ENCODE measurements at places on chromosomes 7 and 10.
A peak's percentile ranks its signal among the peaks of the same experiment; 100 is the strongest.

DNA sequence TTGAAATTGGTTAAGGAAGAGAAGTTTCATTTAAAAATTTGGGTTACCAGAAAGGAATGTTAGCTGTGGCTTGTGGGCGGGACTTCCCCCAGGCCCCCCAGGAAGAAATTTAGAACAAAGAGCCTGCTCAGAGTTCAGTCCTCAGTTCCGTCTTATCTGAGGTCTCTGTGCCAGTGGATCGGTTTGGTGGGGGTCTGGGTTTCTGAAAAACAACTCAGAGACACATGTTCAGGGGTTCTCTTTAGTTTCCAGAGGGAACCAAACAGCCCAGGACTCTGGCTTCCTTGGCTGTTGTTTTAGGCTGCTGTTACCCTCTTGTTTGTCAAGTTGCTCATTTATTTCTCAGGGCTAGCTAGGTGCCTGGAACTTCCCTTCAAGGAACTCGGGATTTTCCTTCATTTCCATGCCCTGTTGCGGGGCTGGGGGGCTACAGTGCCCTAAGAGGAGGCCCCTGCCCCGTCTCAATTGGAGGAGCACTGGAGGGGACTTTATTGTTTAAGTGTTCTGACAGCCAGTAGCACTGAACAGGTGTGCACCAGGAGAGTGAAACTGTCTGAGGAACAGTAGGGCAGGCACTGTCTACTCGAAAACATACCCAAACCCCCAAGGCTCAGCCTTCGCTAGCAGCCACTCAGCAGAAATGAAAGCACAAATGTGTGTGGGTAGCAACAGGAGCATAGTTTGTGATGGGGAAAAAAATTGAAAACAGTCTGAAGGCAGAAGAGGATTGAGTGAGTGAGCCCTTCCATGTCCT, 59.9 kb downstream of the ALOX5 start:
- DNase-seq: no peak

DNA sequence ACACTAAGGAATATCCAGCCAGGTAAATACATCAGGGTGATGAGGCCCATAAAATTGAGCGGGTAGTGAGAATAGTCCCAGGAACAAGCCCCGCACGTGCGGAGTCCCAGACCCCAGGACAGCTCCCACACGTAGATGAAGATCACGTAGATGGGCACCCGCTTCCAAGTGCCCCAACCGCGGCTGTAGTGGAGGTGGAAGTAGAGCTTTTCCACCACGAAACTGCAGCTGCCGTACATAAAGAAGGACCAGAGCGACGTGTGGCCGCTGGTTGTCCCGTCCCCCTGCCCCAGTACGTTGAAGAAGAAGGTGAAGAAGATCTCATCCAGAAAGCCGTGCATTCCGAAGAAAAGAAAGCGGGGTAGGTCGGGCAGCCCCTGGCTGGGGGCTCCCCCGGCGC, 948 bp downstream of the TMEM229A start:
- DNase-seq: no peak

GRCh38 chr10:49171326-49172060, 16.7 kb downstream of the TMEM273 start:
- no peak for DNase-seq

GRCh38 chr10:79377557-79378382, 30.5 kb downstream of the PPIF start:
- no peak for DNase-seq

DNA sequence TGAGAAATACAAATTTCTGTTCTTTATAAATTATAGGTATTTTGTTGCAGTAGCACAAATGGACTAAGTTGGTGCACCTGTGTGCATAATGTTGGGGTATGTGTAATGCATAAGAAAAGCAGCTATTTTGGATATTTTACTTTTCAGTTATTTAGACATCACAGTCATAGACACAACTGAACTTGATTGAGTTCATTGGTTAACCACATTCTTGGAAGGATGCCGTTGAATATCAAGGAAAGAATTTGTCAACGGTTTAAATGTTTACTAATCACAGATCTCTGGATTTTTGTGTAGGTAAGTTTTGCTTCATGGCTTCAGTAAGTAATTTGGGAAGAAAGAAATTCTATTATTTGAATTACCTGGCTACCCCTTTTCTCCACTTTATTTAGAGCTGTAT, 4.1 kb downstream of the OTUD1 start:
- no peak for DNase-seq

- DNase-seq: no peak
These were observed 44.0 kb downstream of the COL13A1 start for GRCh38 chr10:69845574-69846292.

DNA sequence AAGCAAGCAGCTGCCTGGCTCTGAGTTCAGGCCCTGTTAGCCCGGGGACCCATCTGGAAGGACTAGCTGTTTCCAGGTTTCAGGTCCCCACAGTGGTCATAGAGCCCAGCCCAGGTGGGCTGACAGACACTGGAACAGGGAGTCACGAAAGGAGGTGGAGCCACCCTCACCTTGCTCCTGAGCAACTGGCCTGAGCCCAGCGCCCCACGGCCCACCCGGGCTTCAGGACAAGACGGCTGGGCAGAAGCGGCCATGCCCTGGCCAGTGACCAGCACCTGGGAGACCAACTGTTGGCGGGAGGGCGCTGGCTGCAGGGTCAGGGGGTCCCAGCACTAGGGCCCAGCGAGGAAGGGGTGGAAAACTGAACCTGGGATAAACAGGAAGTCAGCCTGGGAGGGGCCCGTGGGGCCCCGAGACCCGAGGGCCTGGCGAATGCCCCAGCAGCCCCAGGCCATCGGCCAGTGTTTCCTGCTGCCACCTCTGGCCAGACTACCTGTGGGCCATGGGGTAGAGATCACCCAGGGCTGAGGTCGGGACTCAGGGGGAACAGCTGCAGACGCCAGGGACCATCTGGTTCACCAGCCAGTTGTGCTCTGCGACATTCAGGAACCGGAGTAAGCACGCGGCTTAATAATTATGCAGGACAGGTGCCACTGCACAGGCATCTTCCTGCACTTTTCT, 282.1 kb upstream of the PPP2R2D start:
- DNase-seq: no peak

- DNase-seq: no peak
These were observed 12.7 kb downstream of the MMP21 start for GRCh38 chr10:125762692-125763648.

GRCh38 chr7:101031082-101031481, 11.2 kb downstream of the MUC17 start:
- DNase-seq: no peak

- no peak for DNase-seq
These were observed 143.4 kb upstream of the CHST15 start for GRCh38 chr10:124236816-124237215.

- DNase-seq: no peak
These were observed 97.1 kb downstream of the CHST15 start for GRCh38 chr10:123996302-123996701.

DNA sequence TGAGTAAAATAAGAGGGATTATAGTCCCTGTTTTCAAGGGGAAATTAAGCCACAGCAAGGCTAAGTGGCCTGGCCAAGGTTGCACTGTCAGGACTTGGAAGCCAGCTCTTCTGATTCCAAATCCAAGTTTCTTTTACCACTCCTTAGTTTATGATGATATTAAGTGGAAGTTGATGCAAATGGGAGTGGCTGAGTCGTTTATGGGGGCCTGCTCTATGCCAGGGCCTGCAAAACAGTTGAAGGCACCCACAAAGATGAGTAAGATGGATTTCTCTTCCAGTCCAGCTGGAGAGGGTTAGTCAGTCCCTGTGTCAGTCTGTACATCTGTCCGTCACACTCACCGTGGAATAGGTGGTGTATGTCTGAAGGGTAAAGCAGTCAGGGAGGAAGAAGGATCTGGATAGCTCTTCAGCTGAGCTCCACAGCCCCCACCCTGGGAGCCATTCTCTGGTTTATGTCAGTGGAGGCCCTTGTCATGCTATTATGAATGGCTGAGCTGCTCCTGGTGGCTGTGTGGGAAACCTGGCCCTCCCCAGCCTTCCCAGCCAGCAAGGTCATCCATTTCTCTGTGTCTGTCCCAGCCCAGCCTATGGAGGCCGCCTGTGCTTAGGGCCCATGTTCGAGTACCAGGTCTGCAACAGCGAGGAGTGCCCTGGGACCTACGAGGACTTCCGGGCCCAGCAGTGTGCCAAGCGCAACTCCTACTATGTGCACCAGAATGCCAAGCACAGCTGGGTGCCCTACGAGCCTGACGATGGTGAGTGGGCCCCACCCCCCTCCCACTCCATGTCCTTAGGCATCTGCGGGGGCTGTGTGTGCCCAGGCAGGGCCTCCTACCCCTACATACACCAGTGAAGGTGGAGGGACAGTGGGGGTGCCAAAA, 44.5 kb downstream of the TBATA start:
- no peak for DNase-seq

- no peak for DNase-seq
These were observed 88.2 kb downstream of the BBS9 start for GRCh38 chr7:33217595-33217994.

DNA sequence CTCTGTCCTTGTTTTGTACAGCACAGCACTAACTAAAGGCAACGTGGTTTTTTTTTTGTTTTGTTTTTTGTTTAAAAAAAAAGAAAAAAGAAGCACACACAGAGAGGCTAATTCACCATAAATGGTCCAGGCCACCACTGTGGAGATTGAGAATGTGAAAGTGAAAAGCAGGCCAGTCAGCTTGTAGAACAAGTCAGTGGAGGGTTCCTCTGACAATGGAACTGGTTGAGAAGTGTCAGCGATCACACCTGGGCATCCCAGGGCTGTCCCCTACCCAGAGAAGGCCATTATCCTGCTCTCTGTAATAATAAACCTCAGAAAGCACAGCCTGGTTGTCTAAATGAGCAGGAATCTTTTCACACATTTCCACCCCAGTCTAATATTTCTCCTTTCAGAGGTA, 119.6 kb upstream of the ZNF438 start:
- no peak for DNase-seq

GRCh38 chr7:34973400-34973760, 63.9 kb downstream of the DPY19L1 start:
- DNase-seq: no peak

- DNase-seq: no peak
These were observed 1.4 kb downstream of the PPP2R2D start for GRCh38 chr10:131902211-131902610.

- no peak for DNase-seq
These were observed 591 bp downstream of the BZW2 start for GRCh38 chr7:16646472-16647072.

DNA sequence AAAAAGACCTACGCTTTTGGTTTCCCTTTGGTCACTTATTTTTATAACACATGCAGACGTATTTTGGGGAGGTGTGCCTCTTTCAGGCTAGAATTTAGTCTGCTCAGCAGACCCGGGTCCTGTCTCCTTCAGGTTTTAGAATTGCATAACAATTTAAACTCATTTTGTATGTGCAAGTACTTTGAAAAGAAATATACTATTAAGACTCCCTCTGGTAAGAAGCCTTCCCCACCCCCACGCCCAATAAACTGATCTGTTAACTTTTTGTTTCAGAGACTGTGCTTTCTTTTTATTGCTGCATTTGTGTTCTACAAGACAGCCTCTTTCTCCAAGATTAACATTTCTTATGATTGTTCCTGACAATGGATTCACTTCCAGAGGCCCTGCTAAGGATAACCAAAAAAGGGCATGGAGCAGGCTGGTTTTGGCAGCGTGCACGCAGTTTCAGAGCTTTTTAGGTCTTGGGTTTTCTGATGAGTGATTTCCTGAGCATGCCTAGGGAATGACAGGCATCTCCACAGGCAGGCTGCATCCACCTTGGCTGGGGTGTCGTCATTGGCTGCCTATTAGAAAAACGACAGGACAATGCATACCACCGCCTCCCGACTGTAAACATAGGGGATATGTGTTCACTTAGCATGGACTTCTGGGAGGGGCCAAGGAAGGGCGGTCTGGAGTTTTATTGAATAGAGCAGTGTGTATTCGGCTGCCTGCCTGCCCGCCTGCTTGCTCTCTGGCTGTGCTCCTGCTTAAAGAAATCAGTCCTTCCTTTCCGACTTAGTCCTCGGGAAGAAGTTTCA, at the start of gene CALD1:
TSS of gene CALD1 (plus strand) at position 694 of the 800 bp plus-strand sequence. CDS start 88,100 bp downstream, outside the sequence.
- DNase-seq: peak; percentile 99

DNA sequence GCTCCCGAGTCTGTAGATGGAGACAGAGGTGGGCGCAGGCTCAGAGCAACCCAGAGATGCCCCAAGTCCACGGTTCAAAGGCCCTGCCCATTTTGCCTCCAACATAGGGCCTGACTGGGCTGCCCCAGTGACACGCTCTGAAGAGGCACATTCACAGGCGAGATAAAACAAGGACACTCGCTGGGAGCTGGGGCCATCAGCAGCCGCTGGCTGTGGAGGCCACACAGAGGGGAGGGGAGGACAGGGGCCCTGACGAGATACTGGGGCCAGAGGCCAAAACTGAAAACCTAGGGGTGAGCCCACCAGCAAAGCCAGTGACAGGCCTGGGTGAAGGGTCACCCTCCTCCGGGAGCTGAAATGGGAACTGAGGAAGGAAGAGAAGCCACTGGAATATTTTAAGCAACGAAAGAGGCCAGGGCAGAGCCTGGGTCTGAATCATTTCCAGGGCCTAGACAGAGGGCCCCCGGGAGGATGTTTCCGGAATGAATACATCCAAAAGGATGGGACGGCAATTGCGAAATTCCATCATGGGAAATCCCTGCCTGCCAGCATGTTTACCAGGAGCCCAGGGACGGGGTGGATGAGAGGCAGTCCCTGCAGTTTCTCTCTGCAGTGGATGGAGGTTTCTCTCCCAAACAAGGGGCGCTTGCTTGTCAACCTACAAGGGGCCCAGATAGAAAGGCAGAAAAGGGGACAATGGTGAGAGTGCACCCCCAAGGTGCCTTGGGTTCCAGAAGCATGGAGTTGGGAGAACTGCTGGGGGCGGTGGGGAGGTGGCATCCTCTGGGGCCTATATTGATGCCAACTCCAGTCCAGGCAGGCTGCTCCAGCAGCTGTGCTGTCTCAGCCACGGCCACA, 29.0 kb upstream of the HSPA12A start:
- peak; percentile 76 for DNase-seq

- DNase-seq: peak; percentile 92
These were observed 57.1 kb upstream of the IGFBP3 start for GRCh38 chr7:45978010-45978681.

GRCh38 chr7:18049262-18049661, 21.6 kb upstream of the PRPS1L1 start:
- DNase-seq: no peak

- DNase-seq: no peak
These were observed 67.0 kb upstream of the CFAP46 start for GRCh38 chr10:133009218-133009950.

- DNase-seq: peak; percentile 36
These were observed 63.5 kb upstream of the BTBD16 start for GRCh38 chr10:122207596-122207995.

GRCh38 chr7:112962815-112963214, 123.8 kb downstream of the GPR85 start:
- no peak for DNase-seq

- DNase-seq: no peak
These were observed 164.0 kb downstream of the FANK1 start for GRCh38 chr10:126060261-126060931.

GRCh38 chr7:142885311-142886230, at the start of gene TRPV6:
TRPV6 (minus strand) TSS chr7:142885745.
- DNase-seq: no peak

DNA sequence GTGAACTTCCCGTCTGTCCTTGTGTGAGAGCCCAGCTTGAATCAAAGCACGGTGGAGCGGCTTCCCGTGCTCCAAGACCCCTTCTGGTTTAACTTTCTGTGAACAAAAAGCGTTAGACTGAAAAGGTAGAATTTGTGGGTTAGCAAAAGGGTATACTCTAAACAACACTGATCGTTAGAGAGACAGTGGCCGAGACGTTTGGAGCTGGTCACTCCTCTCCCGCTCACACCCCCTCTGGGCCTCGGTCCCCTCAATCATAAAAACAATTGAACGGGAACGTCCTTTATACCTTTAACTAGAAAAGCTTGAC, 502 bp downstream of the PRKRIP1 start:
- no peak for DNase-seq

GRCh38 chr10:88108115-88108610, 244.7 kb downstream of the PTEN start:
- DNase-seq: no peak

Measured in AG04450 (cell line).